ENCODE measurements at places on chromosomes 3 and 15. TPM values are rescaled to one million over a fixed set of nuclear protein-coding genes. Genes with fewer than 3 reads are reported as not detected.

DNA sequence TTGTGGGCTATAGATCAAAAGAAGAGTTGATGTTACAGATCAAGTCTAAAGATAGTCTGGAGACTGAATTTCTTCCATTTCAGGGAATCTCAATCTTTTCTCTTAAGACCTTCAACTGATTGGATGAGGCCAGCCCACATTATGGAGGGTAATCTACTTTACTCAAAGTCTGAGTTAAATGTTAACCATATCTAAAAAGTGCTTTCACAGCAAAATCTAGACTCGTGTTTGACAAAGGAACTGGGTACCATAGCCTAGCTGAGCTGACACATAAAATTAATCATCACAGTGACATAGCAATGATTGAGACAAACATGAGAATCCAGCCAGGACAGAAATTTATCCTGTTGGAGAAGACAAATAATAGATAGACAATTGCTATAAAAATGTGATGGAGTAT lies 407.9 kb upstream of the GRM7 start:
- H3K4me1 ChIP-seq, result no peaks in the 10 kb centered on the region
- H3K4me3 ChIP-seq, result no peak overlapping the region
- DNase-seq, result no peak
- H3K27me3 ChIP-seq, result no peaks in the 10 kb centered on the region
- no peak overlapping the region for H3K27ac ChIP-seq

GRCh38 chr3:63441262-63441661 lies 163.2 kb downstream of the SYNPR start:
- H3K27me3 ChIP-seq, result no peaks in the 10 kb centered on the region
- no peak for DNase-seq
- H3K4me3 ChIP-seq, result no peak overlapping the region
- no peak overlapping the region for H3K27ac ChIP-seq
- no peaks in the 10 kb centered on the region for H3K4me1 ChIP-seq
- H3K36me3 ChIP-seq, result no peaks in the 10 kb centered on the region

GRCh38 chr15:66822114-66822513 lies 120.1 kb downstream of the SMAD6 start:
- no peaks in the 10 kb centered on the region for H3K4me1 ChIP-seq
- no peak overlapping the region for H3K4me3 ChIP-seq

DNA sequence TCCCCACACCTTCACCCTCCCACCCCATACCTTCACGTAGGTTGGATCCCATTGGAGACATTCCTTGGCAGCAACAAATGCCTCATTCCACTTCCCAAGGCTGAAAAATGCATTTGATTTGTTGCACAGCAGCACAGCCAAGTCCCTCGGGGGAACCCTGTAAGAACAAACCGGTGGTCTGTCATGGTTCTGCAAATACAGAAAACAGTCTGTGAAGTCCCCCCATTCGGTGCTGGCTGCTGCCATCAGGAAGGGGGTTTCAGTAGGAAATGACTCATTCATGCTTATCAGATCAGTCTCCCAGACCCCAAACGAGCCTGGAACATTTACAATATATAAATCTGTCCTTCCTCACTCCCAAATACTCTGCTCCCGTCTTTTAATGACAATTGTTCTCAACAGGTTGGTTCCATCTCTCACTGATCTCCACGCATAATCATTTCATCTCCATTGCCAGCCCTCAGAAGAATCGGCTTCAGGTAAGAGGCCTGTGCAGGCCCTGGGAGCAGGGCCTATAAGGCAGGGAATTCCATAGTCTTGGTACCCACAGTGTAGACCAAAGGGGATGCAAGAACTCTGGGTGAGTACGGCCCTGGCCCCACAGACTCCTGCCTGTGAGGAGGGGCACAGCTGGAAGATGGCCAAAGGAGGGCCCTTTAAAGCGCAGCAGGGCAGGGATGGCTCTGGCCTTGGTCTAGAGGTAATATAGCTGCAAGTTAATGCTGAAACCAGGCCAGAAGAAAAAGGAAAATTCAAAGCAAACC lies 41.6 kb downstream of the TRANK1 start:
- H3K36me3 ChIP-seq, result no peaks in the 10 kb centered on the region
- H3K27ac ChIP-seq, result no peak overlapping the region
- H3K4me1 ChIP-seq, result no peaks in the 10 kb centered on the region
- H3K27me3 ChIP-seq, result no peaks in the 10 kb centered on the region
- no peak for DNase-seq

GRCh38 chr3:197961582-197961945 lies 1.5 kb downstream of the LMLN start:
- H3K36me3 ChIP-seq, result peaks cover 5% of the 10 kb centered on the region
- no peak overlapping the region for H3K4me3 ChIP-seq
- H3K27me3 ChIP-seq, result no peaks in the 10 kb centered on the region
- no peak for DNase-seq
- H3K27ac ChIP-seq, result no peak overlapping the region

DNA sequence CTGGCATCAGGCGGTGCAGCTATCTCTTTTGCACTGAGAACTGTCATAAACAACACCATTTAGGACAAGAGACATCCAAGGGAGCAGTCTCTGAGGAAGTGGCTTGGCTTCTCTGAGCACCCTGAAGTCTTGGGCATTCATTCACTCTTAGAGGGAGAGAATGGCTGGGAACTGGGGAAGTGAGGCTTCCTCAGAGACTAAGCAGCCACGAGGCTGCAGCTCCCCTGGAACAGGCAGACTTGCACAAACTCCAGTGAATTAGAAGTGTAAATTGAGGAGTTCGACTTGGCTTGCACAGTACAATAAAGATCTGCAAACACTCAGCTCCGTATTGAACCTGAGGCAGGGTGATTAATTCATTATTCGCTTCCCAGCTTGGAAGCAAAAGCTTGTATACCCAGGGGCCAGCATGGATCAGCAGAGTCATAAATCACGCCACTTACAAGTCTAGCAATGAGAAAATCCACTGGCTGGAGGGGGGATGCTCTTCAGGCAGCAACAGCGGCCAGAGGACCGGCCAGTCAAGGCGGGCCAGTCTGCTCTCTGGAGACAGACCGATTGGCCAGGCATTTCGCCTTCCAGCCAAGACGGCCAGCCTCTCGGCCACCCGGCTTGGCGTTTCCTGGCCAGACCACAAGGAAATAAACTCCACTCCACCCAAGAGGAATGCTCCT lies 118.8 kb upstream of the ADPGK start:
- no peak overlapping the region for H3K4me3 ChIP-seq
- no peaks in the 10 kb centered on the region for H3K36me3 ChIP-seq
- H3K27ac ChIP-seq, result peak overlapping the region; percentile 41
- H3K27me3 ChIP-seq, result no peaks in the 10 kb centered on the region
- DNase-seq, result peak; percentile 69

GRCh38 chr3:9340472-9340902 lies 22.4 kb upstream of the THUMPD3 start:
- DNase-seq, result no peak
- H3K4me1 ChIP-seq, result peaks cover 15% of the 10 kb centered on the region
- H3K27me3 ChIP-seq, result no peaks in the 10 kb centered on the region

DNA sequence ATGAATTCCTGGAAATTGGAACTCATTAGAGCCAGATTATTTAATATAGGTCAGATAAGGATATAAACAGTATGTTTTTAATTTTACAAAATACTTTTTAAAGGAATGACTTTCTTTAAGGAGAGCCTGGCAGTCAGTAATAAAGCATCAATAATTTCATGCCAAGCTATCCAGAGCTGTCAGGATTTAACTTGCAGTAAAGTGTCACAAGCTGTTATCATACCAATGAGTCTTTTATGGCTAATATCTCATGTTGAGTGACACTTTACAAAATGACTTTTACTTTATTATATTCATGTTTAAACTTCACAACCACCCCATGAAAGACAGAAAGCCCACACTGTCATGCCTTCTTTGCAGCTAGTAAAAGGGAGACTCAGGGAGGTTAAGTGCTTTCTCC lies 72.9 kb upstream of the C3orf49 start:
- no peak overlapping the region for H3K4me3 ChIP-seq
- no peak for DNase-seq
- H3K4me1 ChIP-seq, result no peaks in the 10 kb centered on the region
- no peaks in the 10 kb centered on the region for H3K27me3 ChIP-seq
- no peaks in the 10 kb centered on the region for H3K36me3 ChIP-seq

- peaks cover 31% of the 10 kb centered on the region for H3K36me3 ChIP-seq
- peak overlapping the region; percentile 93 for H3K27ac ChIP-seq
- H3K4me1 ChIP-seq, result peaks cover 37% of the 10 kb centered on the region
- H3K4me3 ChIP-seq, result peak overlapping the region; percentile 92
- H3K27me3 ChIP-seq, result no peaks in the 10 kb centered on the region
Observed at GRCh38 chr3:184360070-184360928, 1.1 kb downstream of the CLCN2 start.

The USP13 gene
- 1.2 TPM for polyA plus RNA-seq

The ZPLD1 gene
- polyA plus RNA-seq, result not detected
